ENCODE measurements at places on chromosomes 12 and 14. TPM values are rescaled to one million over a fixed set of nuclear protein-coding genes. Genes with fewer than 3 reads are reported as not detected.

GRCh38 chr14:72318648-72319047 lies 386.4 kb downstream of the RGS6 start:
- DNase-seq = no peak

- DNase-seq = no peak
Observed at GRCh38 chr12:45775964-45776363, 46.5 kb downstream of the ARID2 start.

GRCh38 chr14:96688629-96689028 lies 108.6 kb upstream of the VRK1 start:
- no peak for DNase-seq

DNA sequence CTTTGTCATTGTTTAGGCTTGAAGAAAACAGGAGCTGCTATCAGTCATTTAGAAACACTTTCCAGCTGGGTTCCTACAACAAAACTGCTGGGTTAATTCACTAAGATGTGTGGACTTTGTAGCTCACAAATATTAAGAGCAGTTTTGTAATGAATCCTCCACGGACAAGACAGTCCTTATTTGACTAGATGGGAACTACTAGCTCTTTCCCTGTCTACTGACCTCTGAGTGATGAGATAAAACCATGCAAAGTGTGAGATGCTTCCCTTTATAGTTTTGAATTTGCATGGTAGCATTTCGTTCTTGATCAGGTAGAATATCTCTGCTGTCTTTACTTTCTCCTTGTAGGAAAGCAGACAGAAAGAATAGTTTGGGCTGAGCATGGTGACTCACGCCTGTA lies 72.9 kb upstream of the STXBP6 start:
- DNase-seq = no peak

DNA sequence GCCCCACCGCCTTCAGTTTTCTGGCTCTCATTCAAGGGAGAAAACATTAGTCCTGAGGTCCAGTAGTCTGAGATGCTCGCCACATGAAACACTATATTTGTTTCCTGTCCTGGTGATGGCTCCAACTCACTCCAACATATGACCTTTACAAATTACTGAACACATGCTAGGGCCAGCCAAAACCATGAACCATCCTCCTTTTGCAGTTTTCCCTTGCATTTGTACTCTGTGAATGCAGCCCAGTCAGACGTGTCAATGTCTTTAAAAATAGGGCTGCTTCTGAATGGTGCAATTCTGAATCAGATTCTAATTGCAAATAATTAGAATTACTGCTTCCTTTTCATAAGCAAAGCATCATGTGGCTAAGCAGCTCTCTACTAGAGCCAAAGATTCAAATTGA lies 36.0 kb downstream of the ADAMTS20 start:
- no peak for DNase-seq

DNA sequence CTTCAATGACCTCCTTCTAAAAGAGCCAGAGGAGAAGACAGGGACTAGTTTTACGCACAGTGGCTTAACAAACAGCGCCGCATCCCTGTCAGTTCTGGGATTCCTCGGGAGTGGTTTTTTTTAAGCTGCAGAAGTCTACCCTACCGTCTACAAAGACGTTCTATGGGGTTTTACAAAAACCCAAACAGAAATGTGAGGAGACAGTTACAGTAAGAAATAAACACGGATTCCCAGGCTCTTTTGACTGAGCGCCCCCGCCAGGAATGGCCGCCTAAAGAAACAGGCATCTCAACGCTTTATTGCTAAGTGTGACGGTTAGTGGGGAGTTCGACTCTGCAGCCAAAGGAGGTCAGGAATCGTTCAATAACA lies 484 bp downstream of the ALKBH1 start:
- no peak for DNase-seq

GRCh38 chr14:93959239-93960107 lies 16.9 kb downstream of the ASB2 start:
- DNase-seq = peak; percentile 93

GRCh38 chr12:100356644-100357223 lies at the start of gene SLC17A8:
Gene SLC17A8 (plus strand): TSS chr12:100357074. CDS start chr12:100357392, 318 bp downstream.
- no peak for DNase-seq

GRCh38 chr14:55832122-55832911 lies 252.3 kb downstream of the KTN1 start:
- no peak for DNase-seq

POLE2 gene
- 1.0 TPM for total RNA-seq
